GOT3 (cell line): ENCODE measurements at places on chromosomes 12 and 14.

GRCh38 chr12:45337835-45338234, 121.9 kb downstream of the ANO6 start:
- DNase-seq: no peak

DNA sequence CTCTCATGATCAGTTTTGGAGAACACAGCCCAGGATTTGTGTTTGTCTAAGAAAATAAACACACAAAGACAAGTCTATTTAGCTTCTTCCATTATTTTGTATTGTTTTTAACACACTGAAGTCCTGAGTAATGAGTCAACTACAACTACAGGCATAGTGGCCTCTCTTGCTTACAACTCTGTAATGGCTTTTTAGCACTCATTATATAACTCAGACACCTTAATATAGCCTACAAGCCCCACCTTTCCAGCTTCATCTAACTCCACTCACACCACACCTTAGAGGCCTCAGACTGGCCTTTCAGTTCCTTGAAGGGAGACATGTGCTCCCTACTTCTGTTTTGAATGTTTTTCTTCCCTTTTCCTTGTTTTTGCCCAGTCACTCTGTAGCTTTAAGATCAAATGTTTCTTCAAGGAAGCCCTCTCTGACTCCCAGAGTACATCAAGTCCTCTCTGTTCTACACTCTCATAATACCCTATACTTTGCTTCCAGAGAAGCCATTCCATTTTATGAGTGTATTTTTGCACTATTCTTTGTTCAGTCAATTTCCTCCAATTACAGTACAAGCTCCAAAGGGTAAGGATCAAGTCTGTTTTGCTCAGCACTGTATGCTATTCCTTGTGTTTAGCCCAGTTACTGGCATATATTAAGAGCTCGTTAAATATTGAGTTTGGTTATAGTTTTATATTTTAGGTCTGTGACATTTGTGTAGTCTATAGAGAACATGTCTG, 233.6 kb upstream of the ARHGAP5 start:
- no peak for DNase-seq

- DNase-seq: no peak
Measured at GRCh38 chr12:40711121-40711520, 18.9 kb downstream of the CNTN1 start.

GRCh38 chr14:102297436-102298170, 7.4 kb downstream of the MOK start:
- DNase-seq: no peak

GRCh38 chr14:96129128-96129736, 75.4 kb upstream of the BDKRB2 start:
- DNase-seq: no peak

DNA sequence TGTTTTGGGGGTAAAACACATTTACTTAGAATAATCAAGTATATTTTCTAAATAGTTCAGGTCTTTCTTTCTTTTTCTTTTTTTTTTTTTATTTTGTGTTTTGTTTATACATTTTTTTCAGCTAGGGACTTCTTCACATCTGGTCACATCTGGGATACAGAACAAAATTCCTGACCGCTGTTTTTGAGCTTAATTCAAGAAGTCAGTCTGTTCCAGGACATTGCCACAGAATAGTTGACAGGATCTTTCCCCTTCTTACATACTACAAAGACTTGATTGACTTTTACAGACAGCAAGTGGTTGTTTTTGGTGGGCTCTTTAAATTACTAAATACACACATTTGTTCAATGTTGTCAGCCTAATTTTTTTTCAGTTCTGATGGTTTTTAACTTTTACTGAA, 41.8 kb upstream of the DCN start:
- no peak for DNase-seq

- no peak for DNase-seq
Measured at GRCh38 chr14:61703342-61704129, 8.2 kb downstream of the HIF1A start.

DNA sequence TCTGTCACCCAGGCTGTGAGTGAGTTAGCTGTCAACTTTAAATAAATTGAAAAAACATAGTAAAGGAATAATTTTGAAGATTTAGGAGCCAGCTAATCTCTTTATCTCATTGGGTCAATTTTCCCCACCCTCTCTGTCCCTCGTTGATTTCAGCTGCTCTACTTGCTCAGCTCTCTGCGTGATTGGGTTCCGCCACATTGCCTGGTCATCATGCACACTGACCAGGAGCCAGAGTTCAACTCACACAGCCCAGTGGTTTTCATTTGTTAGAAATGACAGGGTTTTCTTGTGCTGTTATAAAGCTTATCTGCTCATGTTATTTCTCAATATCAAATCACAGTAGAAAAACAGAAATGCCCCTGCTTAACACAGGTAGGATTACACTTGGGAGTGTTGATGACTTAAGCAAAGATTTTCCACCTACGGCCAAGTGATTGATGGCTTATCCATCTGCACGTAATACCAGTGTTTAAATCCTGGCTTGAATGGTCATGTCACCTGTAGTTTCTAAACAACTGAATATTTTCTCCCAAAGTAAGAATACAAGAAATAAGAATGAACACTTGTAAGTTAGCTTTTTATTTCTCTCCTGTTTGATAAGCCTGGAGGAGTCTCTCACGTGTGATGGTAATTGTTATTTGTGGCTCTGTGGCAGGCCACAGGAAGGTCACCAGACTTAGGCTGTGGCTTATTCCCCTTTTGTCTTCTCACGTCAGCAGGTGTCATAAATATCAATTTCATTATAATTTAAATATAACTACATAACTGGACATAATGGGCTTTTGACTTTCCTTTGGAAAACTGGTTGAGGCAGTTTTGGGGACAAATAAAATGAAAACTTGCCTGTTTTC, 367.2 kb upstream of the DDHD1 start:
- DNase-seq: no peak

DNA sequence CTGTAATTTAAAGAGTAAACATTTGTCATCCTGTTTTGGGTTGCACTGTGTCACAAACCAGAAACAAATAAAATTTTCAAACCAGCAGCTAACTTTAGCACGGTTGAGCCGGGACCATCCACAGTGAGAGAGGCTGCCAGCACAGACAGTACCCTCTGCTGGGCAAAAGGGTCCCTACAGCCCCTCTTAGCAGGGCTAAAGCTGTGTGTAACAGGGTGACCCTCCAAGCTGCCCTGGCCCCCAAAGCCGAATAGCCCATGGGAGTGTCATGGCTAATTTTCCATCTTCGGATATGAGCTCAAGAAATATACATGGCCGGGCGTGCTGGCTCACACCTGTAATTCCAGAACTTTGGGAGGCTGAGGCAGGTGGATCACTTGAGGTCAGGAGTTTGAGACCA, 157.1 kb upstream of the GRIN2B start:
- DNase-seq: no peak

DNA sequence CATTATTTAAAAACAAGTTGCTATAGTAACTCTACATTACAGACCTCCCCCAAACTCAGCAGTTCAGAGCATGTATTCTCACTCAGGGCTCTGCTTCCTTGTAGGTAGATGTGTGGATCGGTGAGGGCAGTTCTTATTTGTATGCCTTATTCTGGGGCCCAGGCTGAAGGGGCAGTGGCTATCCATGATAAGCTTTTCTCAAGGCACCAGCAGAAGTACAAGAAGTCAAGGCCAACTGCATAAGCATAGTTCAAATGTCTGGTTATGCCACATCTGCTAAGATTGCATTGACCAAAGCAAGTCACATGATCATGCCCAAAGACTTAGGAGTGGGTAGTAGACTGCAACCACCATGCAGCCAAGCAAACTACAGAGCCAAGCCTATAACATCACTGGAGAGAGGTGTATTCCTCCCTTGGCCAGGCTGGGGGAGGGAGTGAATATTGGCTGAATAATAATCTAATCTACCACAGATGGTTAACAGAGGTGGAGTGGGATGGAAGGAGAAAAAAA, 4.6 kb downstream of the PSEN1 start:
- no peak for DNase-seq

DNA sequence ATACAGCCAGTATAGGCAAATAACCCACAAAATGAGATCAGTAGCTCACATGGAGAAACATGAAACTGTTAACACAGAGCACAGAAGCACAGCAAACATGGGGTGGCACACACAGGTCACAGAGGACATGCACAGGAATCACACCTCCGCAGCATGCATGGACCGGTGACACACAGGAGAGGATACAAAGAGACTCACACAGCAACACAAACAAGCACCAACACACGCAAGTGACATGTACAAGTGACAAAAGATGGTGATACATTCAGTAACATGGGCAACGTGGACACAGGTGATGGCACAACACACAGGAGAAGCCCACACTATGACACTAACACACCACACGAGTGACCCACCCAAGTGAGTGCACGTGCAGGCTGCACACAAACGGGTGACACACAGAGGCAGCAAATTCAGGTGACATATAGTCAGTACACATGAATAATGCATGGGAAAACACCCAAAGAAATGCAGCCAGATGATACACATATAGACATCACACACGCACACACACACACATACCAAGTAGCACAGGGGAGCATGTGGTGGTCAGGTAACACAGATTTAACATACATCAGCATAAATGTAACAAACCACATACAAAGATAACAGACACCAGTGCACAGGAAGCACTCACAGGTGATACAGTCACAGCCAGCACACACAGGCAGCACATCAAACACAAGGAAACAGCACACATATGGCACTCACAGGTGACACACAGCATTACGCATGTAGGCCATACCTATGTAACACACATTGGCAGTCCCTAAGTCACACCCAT, 216.0 kb upstream of the SFSWAP start:
- DNase-seq: no peak

DNA sequence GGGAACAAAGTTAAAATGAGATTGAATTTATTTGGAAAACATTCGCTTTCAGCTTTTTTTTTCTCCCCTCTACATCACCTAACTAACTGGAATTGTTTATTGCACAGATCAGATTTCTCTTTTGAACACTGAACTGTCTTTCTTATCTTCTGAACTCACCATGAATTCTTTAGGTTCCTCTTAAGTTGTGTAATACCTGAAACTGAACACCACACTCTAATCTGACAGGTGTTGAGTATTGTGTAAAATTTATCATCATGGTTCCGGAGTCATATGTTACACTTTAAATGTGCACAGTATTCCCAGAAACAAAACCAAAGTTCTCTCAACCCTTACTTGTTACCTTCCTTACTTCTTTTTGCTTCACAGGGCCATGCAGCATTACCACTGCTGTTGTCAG, 66.8 kb downstream of the TGFB3 start:
- DNase-seq: no peak

DNA sequence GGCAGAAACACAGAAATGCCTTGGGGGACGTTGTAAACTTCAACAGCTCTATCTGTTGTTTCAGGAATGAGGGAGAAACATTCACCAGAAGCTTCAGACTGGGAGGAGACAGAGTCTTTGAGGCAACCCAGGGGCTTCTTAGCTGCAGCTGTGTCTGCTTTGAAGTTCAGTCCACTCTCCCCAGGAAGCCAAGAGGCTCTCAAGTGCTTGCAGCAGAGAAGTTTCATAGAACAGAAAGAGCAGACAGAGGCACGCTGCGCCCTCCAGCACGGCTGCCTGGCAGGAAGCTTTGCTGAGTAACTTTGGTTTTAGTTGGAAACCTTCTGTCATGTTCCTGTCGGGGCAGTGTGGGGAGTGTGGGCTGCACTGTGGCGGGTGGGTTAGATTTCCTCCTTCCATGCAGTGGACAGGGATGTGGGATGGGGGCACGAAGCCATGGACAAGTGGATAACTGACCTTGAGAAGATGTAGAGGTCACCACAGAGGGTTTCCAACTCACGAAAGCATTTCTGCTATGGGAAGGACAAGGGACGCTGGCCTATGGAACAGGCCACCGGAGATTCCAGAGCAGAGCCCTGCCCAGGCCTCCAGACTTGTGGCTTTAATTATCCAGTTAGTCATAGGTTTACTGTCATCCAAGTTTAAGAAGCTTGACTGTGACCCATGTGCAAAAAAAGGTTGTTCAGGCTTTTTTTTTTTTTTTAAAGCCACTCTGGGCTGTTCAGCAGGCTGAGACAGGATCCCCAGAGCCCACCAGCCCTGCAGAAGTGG, 107.7 kb downstream of the ARF6 start:
- DNase-seq: no peak

- DNase-seq: no peak
Measured at GRCh38 chr14:78005325-78005724, 164.8 kb upstream of the NRXN3 start.
